HepG2 (cell line): ENCODE measurements at places on chromosomes 7 and 10. TPM values are rescaled to one million over a fixed set of nuclear protein-coding genes. Genes with fewer than 3 reads are reported as not detected.

Gene STEAP4
- total RNA-seq: not detected in 2 replicates

Gene EVX1
- total RNA-seq: not detected in 2 replicates

Gene AGR2
- 1.3 and 2.9 TPM in 2 replicates for total RNA-seq

Gene OR2A7
- not detected in 2 replicates for total RNA-seq

Gene NPSR1
- total RNA-seq: not detected in 2 replicates

DNA sequence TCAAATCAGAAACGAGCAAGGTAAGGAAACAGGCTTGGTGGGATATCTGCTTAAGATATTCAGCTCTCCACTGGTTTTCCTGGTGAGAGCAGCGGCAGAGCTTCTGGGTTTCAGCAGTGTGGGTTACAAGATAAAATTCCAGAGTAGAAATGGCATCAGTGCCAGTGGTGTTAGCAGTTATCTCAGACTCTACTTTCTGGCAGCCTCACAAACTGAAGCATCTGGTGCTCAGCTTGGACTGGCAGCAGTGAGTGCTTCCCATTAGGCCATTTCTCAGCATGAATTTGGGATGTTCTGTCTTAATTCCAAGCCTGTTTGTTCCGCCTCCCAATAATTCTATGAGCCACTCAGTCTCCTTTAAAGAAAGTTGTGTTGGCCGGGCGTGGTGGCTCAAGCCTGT is 6.9 kb upstream of the GSTO2 start:
- DNase-seq: no peak

GRCh38 chr7:128745706-128746105 is 6.5 kb downstream of the CALU start:
- no peak for DNase-seq

DNA sequence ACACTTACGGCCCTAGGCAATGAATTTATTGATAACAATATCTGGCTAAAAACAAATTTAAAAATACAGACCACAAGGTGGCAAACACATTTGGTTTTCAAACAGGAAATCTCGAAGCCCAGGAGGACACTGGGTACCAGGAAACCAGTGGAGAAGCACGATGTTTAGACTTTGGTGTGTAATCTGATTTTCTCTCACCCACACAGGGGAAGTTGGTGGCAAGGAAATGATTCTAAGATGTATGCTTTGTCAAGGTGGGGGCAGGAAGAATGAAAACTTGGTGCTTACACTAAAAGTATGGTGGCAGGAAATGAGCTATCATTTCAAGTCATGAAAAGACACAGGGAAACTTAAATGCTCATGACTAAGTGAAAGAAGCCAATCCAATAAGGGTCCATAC is 113.2 kb upstream of the ANKRD1 start:
- DNase-seq: no peak

- peak; percentile 73 for DNase-seq
These were observed 982 bp downstream of the COBL start for GRCh38 chr7:51315393-51316261.
